NCI-H2227 treated with DMSO at 0.1 percent for 48 hours (cell line): ENCODE measurements at places on chromosomes 1 and 21.

DNA sequence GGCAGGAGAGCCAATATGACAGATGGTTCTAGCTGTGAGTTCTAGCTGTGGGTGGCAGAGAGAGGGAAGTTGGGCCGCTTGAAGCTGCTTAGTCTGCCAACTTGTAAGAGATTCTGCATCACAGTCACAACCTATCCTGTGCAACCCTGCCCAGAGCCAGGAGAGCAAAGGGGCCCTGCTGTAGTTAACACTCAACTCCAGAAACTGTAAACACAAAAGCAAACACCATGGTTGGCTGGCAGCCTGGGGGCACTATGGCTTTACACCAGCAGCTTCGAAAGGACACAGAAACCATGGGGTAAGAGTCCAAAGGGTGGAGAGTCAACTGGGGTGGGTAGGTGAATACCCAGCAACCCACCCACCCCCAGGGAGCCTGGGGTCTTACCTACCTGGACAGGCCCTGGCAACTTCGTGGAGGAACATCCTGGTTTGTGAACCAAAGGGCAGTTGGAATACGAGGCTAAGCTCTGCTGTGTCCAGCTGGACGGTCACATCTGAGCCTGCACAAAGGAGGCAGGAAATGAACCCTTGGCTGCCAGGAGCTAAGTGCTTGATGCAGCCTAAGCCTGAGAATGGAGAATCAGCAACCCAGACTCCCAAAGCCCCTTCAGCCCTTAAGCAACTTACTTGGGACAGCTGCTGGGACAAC lies 6.4 kb downstream of the INPP5B start:
- DNase-seq = no peak

DNA sequence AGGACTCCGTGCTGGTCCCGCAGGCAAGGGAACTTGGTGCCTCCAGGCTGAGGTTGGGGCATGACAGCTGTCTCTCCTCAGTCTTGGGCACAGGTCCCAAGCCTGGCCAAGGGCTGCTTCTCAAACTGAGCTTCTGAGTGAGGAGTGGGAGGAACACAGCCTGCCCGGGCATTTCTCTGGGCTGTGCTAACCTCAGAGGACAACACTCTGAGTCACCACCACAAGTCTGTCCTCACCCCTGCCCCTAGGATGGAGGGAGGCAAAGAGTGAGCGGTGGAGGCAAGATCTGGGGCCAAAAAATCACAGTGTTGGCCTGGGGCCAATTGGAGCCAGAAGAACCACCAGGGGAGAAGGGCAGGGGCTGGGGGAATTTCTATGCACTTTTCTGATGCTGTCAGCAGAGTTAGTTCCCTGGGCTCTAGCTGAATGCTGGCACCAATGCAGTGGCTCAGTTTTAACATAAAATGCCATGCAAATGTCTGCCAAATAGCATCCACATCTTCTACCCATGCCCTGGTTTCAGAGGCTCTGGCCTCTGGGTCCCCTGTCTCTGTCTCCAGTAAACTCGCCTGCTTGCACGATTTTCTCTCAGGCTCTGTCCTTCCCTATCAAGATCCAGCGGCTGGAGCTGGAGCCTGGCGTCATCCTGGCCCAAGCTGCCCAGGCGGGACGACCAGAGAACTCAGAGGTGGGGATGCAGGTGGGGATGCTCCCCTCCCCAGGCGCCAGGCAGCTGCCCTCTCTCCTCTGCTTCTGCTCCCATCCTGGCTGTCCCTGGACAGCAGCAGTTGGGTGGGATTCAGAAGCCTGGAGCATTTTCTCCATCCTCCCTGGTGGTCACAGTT lies 11.0 kb upstream of the CDK18 start:
- DNase-seq = no peak

DNA sequence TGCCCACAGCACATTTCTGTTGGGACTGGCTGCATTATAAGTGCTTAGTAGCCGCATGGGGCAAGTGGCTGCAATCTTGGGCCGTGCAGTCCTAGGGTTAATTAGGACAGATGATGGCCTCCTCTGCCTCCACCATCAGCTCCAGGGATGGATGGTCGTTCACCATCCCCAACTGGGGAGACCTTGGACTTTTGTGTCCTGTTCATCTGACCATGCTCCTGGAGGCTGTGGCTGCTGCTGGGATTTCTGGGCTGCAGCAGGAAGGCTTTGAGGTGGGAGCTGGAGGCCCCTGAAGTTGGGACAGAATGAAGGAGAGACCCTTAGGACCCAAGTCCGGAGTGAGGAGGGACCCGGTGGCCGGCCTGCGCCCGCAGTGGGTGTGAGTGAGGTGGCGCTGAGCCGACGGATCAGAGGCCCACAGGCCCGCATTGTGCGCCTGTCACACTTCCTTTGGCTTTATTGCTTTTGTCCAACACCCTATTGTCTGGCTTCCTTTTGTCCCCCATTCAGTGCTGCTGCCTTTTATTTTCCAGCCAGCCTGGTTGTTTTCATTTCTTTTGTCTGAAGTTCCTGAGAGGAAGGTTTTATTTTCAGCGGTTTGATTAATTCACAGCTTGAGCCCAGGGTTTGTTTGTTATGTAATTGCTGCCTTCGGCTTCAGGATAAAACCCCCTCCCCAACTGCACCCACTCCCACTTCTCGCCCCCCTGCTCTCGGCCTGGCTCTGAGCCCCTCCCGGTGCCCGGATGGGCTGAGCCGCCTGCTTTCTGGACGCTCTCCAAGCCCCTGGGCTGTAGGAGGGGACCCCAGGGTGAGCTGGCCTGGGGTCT lies 35.6 kb downstream of the SOX13 start:
- peak; percentile 75 for DNase-seq

GRCh38 chr1:88610687-88611086 lies 73.4 kb upstream of the PKN2 start:
- no peak for DNase-seq

DNA sequence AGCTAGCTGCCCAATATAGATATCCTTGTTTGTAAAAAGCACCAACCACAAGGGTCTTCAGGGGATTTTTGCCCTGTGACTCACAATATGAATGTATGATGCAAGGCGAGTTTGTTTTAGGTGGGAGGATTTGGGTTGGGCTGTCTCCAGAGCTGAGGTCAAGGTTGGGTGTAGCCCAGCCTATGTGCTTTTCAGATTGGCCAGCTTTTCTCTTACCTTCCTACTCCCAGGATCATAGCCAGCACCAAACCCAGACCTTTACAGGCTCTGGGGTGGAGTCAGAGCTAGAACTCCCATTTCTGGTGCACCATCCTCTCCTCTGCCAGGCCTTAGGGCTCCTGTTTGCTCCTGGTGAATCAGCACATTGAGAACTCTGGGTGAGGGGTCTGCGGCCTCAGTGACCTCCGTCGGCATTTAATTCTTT lies 55.6 kb upstream of the GCLM start:
- no peak for DNase-seq

- peak; percentile 26 for DNase-seq
Measured at GRCh38 chr1:171898941-171899340, 57.6 kb downstream of the DNM3 start.

DNA sequence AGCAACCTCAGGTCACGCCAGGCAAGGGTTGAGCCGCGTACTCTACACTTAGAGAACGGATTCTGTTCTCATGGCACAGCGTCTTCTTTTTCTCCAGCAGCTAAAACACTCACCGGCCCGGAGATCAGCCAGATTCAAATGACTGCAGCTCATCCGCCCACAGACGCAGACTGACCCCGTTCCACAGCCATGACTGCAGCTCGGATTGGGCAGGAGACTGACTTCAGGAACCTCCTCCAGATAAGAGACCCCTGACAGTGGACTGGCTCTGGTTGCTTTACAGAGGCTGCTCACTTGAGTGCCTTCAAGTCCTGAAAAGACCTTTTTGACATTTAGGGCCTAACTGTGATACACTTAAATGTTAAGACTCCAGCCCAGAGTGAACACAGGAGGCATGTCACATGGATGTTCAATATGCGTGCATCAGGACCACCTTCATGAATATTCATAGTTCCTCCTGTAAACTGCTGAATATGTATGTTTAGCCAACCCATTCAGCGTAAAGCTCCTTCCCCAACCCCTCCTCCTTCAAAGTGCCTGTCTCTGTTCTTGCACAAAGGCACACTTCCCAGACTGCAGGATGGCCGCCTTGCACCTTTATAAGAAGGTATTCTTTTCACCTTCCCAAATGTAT lies 42.6 kb downstream of the BACE2 start:
- no peak for DNase-seq

DNA sequence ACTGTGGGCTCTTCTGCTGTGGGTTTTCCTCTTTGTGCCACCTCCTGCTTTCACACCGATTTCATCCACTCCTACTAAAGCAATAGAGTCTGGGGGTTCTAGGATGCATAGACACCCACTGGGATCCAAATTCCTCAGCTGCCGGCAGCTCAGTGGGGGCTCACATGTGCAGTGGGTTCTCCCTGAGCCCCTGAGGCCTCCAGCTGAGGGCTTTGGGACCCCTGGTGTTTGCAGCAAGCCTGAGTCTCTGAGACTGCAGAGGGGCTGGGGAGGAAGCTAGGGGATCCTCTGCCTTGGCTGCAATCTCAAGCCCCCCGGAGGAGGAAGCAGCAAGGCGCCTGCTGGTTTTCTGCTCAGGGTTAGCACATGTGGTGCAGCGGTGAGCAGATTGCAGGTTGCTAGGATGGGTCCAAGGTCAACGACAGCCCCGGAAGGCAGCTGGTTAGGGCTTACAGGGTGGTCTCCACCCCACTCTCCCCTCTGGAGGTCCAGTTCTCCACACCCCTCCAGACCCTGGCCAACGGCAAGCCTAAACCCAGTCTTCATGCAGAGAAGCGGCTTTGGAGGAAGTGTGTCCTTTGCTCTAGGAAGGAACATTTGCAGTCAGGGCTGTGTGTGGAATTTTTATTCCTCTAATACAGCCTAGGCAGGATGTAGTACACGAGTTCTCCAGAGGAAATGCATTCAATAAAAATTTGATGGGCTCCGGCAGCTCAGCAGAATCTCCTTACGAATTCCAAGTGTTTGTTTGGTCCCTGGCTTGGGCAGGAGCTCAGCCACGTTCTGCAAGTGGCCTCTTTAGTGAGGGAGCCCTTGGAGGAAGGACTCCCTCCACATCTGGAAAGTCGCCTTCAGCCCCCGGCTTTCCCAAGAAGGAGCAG lies 269.1 kb upstream of the VAMP3 start:
- DNase-seq = no peak

GRCh38 chr1:26084091-26084561 lies 16.7 kb upstream of the TRIM63 start:
- no peak for DNase-seq

DNA sequence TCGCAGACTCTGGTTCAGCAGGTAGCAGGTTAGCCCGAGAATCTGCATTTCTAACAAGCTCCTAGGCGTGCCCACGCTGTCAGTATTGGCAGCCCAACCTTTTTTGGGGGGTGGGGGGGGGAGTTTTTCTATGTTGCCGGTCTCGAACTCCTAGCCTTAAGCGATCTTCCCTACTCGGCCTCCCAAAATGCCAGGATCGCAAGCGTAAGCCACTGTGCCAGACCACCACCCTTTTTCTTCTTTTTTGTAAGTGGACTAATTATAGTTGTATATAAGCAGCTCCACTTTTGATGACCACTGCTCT lies 480 bp upstream of the MIS18A start:
- DNase-seq = peak; percentile 50

GRCh38 chr1:40595623-40596022 lies 64.2 kb downstream of the ZNF684 start:
- DNase-seq = no peak

GRCh38 chr1:20095564-20096434 lies 23.5 kb downstream of the PLA2G2D start:
- DNase-seq = no peak

DNA sequence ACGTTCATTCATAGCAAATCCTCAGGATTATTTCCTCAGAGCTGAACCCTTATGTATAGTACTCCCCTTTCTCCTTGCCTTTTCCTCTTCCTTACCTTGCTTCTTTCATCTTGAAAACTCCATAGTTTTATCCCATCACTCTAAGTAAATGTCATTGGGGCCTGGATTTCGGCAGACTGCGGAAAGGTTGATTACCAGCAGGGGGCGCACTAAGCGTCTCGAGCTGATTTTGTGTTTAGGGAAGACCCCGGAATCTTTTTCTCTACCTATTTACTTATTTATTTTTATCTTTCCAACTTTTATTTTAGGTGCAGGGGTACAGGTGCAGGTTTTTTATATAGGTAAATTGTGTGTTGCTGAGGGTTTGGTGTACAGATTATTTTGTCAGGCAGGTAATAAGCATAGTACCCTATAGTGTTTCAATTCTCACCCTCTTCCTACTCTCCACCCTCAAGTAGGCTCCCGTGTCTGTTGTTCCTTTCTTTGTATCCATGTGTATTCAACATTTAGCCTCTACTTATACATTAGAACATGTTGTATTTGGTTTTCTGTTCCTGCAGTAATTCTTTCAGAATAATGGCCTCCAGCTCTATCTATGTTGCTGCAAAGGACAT lies 11.4 kb upstream of the MTARC1 start:
- DNase-seq = no peak

GRCh38 chr1:109705411-109705810 lies 6.6 kb upstream of the GSTM5 start:
- DNase-seq = no peak

DNA sequence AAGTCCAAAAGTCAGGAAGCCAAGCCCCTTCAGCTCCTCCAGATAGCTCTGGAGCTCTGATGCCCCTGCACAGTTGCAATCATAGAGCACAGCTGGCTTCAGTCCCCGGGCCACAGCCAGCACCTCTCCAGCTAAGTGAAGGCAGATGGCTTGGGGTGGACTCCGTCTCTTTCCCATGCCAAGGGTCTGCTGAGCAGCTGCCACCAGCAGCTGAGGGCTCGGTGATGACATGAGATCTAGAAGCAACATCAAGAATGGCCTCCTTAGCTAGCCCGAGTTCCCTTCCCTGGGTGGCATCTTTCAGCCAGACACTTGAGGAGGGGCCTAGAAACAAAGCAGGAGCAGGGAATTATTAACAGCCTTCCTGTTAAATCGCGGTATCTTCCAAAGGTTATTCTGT lies 973 bp downstream of the C1orf74 start:
- no peak for DNase-seq

DNA sequence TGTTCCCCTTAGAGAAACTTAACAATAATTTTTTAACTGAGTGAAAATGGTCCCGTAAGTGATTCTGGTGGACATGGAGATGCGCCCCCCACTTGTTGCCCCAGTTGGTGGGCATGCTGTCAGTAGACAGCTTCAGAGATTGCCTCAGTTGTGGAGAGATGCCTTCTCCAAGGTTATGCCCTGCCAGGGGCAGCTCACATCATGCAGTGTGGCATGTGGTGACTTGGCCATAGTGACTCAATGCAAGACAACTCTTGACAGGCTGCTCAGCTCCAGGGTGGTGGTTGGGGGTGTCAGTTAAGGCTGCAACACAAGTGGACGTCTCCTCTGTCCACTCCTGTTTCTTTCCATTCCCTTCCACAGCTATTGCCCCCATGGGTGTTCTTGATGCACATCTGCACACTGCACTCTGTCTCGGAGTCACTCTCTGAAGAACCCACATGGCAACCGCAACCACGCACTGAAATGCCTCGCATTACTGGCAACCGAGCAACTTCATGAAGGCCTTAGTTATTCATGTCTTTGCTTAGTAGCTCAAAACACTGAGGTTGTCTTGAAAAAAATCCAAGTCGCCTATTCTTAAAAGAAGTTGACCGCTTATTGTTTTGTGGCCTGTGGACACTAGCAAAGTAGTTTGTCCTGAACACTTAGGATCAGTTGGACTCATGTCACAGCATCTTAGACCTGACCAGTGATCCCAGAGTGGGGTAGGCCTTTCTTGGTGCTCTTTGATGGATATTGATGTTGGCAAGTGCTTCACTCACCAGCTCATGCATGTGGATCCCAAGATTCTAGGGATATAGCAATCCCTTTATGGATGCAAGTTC lies 54.8 kb upstream of the USP1 start:
- no peak for DNase-seq
